ENCODE measurements at places on chromosomes 12 and 14.

- DNase-seq = peak; percentile 82
Observed at GRCh38 chr14:85415015-85415712, 114.8 kb upstream of the FLRT2 start.

DNA sequence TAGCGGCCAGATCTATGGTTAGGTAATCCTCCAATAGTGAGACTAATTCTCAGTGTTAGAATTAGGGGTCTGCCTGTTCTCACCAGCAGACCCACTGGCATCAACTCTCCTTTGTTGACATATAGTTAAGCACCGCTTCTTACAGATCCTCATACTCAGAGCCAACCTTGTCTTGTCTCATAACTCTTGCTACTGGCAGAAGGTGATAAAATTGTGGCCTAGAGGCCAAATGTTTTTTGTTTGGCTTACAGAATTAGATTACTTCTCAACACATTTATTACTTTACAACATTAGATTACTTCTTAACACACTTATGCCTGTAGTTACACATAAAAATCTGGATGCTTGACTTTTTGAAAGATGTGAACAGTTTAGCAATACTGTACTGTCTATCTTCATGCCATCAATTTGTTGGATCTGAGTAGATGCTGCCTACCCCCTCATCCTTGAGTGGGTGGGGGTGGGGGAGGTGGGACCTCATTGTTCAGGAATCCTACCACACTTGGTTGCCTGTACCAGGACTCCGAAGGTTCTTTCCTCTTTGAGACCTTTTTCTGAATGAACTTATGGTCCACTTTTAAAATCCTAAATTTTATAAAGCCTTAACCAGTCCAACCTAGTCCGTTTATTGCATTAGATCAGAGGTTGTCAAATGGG is 7.0 kb downstream of the MTHFD1 start:
- DNase-seq = no peak

DNA sequence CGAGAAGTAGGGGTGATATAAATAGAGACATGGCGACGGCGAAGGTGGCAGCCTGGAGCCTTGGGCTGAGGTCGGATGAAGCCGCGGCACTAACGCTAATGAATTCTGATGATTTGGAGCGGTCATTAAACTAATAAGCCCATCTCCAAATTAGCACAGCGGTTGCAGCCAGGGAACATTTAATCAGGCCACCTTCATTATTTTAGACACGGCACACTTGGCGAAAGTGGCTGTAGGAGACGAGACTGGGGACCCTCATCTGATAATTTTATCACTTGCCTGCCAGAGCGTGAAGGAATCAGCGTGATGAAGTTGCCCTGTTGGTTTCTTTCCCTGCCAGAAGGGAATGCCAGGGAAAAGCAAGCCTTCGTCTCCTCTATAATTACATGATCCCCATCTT is 664.3 kb upstream of the TBX3 start:
- DNase-seq = no peak

GRCh38 chr12:123030686-123031085 is 50.2 kb downstream of the ARL6IP4 start:
- no peak for DNase-seq

DNA sequence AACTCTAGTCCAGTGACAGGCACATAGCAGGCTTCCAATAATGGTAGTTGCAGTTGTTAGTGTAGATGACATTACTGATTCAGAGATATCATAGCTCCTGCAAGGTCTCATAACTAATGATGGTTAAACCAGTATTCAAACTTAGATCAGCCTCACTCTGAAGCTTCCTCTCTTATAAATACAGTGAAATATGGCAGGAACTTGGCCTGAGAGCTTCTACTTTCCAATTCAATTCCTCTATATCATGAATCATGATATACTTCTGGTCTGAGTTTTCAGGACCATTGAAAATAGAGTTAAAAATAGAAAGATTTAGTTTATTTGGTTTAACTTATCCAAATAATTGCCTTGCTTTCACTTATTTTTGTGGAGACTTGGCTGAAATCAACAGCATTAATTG is 167.5 kb upstream of the NOVA1 start:
- DNase-seq = peak; percentile 81

DNA sequence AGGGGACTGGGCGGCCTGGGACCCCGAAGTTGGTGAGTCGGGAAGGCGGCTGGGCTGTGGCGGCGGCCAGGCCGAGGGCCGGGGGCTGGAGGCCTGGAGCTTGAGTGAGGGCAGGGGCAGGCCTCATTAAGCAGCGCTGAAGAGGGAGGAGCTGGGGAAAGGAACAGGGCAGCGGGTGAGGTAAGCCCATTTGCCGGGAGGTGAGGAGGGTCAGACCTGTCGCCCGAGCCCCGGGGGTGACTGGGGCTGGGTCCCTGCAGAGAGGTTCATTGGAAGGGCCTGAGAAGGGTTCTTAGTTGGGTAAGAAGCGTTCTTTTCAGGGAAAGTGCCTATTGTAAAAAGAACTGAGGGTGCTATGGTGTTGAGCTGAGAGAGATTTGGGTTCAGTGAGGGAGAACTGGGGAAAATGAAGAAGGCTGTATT is 441 bp downstream of the RAB5B start:
- no peak for DNase-seq

GRCh38 chr14:91219517-91220389 is 24.8 kb downstream of the GPR68 start:
- DNase-seq = no peak

DNA sequence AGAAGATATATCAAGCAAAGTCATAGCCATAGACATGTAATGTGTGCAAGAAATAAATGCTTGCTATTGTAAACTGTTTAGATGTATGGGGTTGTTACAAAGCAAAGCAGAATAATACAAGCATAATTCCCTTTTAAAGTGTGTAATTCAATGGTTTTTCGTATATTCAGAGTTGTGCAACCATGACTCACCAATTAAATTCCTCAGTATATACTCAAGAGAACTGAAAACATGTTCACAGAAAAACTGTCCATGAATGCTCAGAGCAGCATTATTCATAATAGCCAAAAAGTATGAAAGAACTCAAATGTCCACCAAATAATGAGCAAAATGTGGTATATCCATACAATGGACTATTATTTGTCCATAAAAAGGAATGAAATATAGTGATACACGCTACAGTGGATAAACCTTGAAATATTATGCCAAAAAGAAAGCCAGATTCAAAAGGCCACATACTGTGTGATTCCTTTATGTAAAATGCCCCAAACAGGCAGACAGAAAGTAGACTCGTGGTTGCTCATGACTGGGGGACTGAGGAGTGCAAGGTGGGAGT is 9.3 kb downstream of the GXYLT1 start:
- no peak for DNase-seq

DNA sequence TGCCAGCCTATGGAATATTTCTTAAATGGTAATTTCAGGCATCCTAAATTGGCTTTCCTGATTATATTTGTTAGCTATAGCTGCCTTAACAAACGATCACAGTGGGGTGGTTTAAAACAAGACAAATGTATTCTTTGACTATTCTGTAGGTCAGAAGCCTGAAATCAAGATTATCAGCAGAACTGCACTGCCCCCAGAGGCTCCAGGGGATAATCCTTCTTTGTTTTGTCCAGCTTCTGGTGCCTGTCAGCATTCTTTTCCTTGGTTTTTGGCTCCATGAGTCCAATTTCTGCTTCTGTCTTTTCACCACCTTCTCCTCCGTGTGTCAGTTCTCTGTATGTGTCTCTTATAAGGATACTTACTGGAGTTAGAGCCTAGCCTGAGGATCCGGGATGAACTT is 1282.2 kb upstream of the USP15 start:
- DNase-seq = no peak

DNA sequence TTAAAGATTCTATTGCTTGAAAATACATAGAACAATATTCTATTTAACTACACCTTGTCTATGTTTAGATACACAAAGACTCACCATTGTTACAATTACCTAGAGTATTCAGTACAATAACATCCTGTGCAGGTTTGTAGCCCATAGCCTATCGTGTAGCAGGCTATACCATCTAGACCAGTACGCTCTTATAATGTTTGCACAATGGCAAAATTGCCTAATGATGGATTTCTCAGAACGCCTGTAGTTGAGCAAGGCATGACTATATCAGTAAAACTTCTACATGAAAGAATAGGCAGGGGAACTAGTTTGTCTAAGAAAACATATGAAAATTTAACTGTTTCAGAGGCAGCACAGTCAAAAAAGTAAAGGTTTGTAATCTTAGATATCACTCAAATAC is 375.9 kb downstream of the DAD1 start:
- DNase-seq = no peak

DNA sequence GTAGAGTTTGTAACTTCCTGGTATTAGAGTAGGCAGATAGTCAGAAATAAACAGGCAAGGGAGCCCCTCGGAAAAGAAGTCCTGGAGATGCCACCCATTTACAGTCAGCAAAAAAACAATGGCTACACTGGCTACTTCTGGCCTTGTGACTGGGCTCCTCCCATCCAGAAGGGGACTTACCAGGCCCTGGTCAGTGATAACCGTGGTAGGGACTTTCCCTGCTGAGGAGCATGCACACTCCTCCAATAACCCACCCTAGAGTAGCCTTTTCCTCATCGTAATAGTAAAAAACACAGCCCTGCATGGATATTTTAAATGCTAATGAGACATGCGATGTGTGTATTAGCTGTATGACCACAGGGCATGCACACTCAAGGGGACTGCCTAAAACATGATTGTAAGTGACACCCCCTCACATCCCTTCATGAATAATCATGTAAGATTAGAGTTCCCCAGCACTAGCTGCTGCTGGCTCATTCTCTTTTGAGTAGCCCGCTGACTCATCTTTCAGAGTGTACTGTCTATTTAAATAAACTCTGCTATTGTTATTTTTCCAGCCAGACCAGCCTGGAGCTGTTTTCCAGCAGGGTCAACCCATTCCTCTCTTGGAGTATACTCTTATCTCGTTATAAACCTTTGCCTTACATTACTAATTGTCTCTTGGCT is 413.8 kb upstream of the TMTC1 start:
- no peak for DNase-seq

DNA sequence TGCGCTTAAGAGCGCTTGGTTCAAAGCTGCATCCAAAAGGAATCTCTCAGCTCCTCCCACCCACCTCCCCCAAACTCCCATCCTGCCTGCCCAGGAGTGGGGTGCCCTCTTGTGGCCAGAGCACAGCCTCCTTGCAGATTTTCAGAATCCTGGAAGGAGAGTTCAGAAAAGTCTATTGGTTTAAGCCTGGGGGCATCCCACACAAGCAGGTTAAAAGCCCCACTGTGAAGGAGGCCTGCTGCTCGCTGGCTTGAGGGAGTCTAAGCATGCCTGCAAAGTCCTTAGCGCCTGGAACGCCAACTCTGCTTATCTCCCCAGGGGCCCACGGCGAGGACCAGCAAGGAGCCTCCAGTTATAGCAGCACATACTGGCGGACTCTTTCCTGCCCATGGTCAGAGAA is 297.1 kb downstream of the KSR2 start:
- DNase-seq = no peak

- DNase-seq = no peak
Observed at GRCh38 chr12:2668816-2669215, 126.0 kb upstream of the FKBP4 start.

DNA sequence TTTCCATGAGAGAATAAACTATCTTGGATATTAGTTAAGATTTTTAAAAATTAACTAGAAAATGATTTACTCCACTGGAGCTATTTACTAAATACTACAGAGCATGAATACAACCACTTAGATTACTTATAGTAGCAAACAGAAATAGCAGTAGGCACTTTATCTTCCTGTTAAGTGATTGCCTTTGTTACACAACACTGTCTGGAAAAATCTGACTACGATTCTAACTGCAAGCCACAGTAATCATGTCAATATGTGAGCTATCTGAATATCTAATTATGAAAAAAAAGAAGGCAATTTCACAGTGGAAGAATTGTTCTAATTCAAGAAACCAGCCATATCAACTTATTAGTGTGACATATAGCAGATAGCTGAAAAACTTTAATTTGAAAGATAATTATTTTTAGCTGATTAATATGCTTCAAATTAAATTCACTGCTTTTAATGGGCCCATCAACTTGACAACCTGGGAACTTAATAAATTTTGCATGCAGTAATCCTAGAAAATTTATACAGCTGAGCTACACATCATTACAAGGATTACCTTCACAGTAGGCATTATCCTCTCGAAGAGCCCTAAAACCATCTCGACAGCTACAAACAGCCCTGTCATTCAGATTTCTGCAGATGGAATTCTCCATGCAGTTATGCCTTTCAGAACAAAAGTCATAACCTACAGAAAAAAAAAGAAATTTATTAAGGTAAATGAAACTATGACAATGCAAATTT is 172.8 kb downstream of the NELL2 start:
- DNase-seq = no peak

DNA sequence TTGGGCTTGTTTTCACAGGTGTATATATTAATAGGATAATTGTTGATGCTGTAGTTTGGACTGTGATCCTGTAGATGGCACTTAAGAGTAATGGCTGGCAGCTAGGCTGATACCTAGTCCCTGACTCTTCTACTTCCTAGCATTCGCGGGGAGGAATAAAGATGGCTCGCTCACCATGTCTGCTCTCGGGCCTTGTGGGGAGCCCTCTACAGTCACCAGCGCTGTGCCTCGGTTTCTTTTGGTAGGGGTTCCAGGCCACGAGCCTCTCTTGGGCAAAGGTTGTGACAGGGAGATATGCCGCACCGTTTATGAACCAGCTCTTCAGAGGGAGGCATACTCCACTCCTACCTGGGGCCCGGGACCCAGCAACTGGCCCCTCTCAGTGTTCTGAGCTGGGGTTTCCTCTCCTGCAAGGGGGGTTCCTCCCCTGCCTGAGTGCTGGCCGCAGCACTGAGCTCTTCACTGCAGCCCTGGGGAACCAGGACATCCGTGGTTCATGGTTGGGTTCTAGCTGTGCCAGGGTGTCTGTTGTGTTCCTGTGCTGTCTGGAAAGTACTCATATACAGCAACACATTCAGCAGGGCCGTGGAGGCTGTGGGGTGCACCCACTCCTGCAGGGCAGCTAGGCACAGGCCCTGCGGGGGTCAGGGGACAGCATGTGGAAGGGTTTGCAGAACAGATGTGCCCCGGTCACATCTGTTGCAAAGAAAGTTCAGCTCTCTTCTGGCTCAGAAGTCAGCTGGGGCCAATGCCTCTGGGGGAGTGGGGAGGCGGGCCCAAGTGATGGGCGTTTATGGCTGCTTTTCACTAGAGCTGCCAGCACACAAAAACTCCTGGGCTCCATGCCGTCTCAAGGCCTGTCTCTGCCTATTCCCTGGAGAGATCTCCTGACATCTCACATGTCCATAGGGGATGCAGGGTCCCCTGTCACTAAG is 147.9 kb downstream of the PPFIA2 start:
- no peak for DNase-seq

- DNase-seq = no peak
Observed at GRCh38 chr12:113831016-113831415, 135.1 kb downstream of the RBM19 start.

GRCh38 chr12:14153803-14154202 is 172.4 kb upstream of the GRIN2B start:
- DNase-seq = no peak

GRCh38 chr12:46391630-46392029 is 19.1 kb upstream of the SLC38A2 start:
- DNase-seq = peak; percentile 89

DNA sequence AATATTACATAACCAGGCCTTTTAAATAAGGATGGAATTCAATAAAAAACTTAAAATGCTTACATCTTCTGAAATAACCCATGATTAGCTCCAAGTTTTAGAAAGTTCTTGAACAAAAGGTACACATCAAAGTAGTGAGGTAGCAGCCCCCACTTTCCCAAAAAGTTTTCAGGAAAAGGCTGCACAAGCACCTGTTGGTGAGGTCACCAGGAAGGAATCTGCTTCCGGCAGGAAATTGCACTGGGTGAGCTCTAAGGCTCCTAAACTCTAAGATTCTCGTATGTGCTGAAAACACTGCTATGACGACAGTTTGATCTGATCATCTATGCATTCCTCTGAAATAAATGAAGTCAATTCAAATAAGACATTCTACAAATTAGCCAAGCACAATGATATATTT is 34.3 kb upstream of the TTC7B start:
- peak; percentile 71 for DNase-seq

Measured in skin of body (tissue), 3 donors.